ENCODE measurements at places on chromosomes 6 and 20.

DNA sequence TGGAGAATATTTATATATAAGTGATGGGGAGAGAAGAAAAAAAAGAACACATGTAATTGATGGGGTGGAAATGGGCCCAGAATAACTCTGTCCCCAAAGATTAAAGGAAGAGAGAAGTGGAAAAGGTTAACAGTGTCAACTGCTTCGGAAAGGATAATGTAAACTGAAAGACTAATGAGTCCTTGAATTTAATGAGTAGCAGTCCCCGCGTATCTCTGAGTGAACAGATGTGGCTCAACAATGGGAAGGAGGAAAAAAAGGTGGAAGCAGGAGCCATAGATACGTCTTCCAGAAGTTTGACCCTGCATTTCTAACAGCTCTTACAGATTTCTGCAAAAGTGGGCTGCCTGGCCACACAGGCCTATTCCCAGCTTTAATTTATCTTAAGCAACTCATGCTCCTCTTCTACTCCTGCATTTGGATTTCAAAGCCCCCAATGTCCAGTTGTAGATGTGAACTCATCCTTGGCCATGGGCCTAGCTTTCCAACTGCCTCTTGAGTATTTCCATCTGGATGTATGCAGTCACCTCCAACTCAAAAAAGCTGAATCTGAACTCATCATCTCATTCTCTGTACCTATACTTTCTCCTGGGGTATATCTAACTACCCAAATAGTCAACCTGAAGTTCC is 61.3 kb downstream of the DST start:
- DNase-seq, result no peak

DNA sequence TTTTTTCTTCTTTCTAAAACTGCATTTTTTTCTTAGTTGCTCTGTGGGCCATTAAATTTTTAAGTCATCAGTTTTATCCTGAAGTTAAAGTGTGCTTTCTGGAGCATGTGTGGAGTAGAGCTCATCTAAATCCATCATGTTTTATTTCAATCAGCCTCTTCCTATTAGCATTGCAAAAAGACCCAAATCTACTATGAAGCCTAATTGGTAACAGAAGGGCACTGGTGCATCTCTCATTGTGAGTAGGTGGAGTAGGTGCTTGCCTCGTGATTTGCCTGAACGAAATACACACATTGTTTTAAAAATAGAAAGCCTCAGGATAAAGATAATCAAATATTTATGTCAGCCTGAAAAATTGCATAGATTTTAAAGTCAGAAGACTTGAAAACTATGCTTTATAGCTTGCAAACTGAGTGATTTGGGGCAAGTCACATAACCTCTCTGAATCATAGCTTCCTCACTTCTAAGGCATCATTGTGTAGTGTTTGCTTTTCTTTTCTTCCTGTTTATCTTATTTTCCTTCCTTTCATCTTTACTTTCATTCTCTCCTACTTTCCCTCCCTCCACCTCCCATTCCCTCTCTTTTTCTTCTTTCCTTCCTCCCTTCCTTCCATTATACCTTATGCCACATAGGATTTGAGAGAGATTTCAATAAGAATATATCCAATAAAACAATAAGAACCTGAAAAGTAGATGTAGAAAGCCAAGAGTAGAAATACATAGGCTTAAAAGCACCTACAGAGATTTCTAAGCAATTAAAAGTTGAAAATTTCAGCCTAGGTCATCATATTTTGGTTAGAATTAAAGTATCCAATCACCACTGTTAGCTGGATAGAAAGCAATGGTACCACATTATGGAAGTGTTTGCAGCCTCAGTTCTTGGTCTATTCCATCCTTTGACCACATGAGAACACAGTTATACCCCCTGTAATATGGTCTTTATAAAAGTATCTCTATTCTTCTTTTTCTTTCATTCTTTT is 49.6 kb upstream of the RNF146 start:
- no peak for DNase-seq

DNA sequence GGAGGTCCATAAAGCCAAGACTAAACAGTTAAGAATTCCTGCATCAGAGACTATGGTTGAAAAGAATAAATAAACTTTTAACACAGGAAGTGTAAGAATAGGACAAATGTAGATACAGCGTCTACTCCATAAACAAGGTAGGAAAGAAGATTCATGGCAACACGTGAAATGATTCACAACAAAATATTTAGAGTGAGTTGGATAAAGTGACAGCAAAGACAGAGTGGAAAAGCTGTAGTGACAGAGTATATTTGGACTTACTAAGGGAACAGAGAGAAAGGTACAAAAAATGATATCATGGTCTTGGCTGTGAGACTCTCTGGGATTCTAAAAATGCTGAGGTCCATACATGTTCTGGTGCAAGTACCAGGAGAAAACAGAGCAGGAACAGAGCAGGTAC is 21.9 kb upstream of the KIAA0408 start:
- no peak for DNase-seq

- no peak for DNase-seq
These were observed 19.9 kb upstream of the MUC21 start for GRCh38 chr6:30963641-30964040.

GRCh38 chr20:58682656-58683531 is 9.7 kb upstream of the NPEPL1 start:
- no peak for DNase-seq

DNA sequence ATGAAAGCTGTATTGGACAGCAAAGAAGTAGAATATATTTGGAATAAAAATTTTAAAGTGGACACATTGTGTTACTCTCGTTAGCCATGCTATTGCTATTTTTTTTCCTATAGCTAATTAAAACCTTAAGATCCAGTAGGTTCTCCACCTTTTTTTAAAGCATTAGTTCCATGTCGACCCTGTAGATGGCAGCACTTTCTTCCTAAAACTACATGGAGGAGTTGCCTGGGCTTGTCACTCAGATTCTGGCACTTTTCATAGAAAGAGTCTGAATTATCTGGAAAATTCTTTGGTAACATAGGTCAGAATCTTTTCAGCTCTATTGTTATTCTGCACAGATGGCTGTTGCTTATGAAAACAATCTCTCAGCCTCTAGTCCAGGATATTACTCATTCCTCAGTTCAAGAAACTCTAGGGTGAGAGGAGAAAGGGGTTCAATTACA is 42.0 kb upstream of the ESR1 start:
- peak; percentile 12 for DNase-seq

GRCh38 chr6:10894958-10895357 is 8.1 kb downstream of the SYCP2L start:
- DNase-seq, result no peak

- DNase-seq, result no peak
These were observed 27.8 kb downstream of the HDDC2 start for GRCh38 chr6:125273965-125274364.

DNA sequence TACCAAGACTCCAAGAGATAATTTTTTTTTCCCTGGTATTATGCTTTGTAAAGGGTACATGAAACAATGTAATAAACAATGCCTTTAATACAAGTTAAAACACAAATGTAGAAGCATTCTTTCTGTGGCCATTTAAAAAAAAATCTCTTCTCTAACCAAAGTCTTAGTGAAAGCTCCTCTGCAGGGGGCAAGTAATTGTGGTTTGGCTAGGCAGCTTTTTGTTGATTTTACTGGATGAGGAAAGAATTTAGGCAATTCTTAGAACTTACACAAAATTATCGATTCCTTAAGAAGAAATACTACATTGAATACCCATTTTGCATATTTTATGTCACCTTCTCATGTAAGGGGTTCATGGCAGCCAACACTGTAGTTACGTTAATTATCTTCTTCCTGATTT is 12.4 kb downstream of the TFB1M start:
- DNase-seq, result no peak

DNA sequence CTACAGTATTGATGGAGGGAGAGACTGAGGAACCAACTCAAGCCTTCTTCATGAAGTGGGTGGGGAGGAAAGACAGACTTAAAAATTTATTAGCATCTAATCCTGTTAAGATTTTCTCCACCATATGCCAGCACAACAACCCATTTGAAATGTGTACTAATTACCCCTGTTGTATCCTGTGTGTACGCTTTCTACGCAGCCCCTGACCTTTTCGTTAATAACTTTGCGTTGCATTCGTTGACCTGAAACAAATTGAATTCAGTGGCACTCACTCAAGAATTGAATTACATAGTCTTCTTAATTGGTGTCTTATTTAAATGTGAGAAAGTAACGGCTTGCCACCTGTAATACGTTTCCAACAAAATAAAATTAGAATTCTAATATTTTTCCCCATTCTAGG is 113.9 kb downstream of the LINC00237 start:
- no peak for DNase-seq

GRCh38 chr6:52508261-52508739 is 68.6 kb downstream of the TRAM2 start:
- no peak for DNase-seq

DNA sequence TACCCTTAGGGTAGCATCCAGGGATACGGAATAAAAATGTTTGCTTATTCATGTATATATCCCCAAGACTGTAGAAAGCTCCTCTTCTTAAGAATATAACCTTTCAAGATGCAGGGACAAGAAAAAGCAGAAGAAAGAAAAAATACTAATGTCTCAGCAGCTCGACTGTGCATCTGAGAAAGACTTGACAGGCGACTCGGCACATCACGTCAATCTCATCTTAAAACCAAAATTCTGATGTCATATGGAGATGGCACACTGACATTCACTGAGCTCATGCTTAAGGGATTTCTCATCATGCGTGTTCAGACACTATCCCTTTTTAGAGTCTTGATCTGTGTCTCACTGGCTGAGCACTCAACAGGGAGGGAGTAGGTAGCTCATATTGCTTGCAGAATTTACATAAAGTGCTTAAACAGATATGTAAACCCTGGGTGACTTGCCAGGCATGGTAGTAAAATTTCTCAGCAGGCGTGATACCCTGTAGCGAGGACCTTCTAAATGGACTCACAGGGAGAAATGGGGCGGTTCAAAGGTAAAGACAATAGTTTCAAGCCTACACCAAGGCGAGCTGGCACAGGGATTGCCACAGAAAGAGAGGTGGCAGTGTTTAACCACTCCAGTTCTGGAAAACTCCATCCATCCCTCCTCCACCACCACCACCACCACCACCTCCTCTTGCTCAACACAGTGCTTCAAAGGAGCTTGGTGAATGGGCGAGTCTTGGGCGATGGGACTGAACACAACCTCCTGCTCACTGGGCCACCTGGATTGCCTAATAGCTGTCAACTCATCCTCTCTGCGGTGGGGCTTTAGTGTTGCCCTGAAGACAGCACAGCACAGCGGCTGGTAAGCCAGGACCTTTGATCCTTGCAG is 330.5 kb downstream of the TFAP2A start:
- no peak for DNase-seq

DNA sequence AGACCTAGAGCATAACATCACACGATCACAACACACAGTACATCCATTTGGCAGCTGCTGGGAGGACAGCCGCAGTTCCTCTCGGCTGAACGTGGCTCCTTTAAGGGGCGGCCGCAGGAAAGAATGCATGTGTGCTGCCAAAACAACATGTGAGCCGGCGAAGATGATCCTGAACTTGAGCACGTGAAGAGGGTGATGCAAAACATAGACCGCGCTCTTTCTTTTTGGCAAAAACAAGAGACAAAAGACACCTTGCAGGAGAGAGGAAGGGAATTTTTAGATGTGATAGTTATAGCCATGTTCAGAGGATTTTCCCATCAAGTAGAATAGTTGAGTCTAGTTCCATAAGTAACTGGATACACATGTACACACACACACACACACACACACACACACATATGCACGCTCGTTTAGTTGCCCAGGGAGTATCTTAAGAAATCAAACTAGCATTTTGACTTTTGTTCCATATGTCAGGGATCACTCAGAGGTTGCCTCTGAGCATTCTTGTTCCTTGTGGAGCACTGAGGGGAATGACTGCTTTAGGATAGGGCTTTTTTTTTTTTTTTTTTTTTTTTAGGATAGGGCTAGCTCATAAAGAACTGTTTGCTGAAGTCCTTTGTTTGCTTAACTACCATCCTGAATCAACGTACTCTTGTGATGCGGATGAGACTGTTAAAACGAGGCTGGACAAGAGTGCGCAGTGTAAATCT is 21.7 kb upstream of the RANBP9 start:
- DNase-seq, result no peak

- DNase-seq, result peak; percentile 75
These were observed 1.4 kb downstream of the ELOVL5 start for GRCh38 chr6:53347250-53347920.

DNA sequence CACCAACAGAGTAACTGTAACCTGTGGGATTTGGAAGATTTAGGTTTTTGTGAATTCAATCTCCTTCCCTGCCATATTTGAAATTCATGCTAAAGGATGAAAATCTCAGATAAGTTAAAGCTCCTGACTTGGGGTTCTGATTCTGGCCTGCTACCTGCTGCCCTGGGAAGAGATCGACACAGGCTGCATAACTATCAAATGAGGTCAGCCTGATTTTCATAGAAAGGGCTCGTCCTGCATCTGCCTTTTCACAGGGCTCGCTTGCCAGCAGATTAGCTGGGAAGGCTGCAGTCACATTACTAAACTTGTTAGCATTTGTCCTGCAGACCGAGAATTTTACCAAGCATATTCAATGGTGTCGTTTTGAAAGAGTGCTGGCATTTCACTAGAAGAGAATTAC is 14.6 kb downstream of the GCLC start:
- no peak for DNase-seq

DNA sequence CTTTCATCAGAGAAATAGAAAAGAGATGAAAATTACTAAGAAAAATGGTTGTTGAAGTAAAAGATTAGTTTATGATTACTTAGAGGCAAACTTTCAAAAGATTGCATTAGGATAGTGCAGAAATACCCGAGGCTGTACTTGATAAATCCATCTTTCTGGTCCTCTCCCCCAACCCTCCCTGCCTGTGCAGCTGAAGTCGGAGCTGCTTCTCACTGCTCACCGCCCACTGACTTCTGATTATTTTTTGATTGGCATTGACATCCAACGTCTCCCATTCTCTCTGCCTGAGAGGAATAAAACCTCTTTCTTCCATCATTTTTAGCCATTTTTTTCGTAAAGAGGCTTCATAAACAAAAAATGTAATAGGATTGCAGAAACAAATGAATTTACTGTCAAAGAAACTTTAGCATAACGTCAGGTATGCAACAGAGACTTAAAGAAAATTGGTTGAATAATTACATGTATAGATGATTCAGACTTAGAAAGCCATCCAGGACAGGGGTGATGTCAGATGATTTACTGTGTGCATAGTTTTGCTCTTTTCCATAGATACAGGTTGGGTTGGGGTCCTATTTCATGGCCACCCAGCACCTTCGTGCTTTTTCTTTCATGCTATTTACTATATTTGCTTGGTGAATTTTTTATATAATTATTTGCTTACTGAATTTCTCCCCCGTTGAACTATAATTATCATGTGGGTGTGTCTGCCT is 53.6 kb upstream of the EDN3 start:
- no peak for DNase-seq

- DNase-seq, result no peak
These were observed 110.7 kb downstream of the UNC5CL start for GRCh38 chr6:40928307-40928706.

DNA sequence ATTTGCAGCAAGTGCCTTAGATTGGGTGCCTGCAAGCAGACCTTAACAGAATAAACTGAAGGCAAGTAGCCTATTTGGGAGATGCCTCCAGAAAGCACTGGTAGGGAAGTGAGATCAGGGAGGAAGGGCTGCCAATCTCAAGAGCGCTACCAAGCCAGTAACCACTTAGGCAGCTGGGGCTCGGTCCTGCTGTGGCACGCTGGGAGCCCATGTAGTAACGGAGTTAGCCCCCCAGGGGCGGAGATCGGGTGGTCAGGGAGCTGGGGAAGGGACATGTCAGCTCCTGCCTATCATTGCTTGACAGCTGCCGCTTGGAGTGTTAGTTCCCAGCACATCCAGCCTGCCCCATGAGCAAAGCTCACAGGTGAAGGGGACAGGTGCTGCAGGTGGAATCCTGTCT is 127.0 kb downstream of the CEBPB start:
- DNase-seq, result no peak

- DNase-seq, result no peak
These were observed 56.0 kb upstream of the HEY2 start for GRCh38 chr6:125693480-125693879.

GRCh38 chr6:13559968-13560650 is 14.3 kb upstream of the SIRT5 start:
- no peak for DNase-seq

Measured in T-helper 1 cell (primary cell).